Activated T-cell treated with anti-CD3 and anti-CD28 coated beads for 48 hours (primary cell): ENCODE measurements at places on chromosomes 11 and 22.

DNA sequence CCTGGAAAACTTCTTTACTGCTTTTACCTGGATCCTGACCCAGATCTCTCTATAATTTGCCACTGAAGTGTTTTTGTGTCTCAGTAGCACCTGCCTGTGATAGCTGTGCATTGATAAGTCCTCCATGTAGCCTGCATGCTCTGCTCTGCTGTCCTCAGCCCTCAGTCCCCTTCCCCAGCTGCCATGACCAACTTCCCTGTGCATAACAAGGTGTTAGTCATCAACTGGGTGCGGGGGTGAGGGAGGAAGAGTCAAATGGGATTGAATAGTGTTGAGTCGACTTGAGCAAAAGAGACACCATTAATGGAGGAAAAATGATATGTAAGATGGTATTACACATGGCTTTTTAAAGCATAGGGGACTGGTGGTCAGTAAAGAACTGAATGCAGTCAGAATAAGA lies 92.2 kb upstream of the PLET1 start:
- DNase-seq, result no peak

DNA sequence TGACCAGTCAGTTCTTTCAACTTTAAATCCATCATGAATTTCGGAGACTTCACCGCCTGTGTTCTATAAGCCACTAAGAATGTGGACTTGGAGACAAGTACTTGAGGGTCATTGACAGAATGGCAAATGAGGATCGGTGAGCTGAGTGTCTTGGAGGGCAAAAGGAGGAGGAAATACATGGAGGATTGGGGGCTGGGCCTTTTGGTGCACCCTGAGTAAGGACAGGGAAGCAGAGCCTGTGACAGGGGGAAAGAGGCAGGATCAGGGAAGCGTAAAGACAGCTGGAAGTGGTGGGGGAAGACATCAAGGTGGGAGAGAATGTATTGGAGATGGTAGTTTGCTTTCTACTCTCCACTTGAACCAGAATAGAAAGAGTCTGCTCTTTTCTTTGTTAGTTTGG lies 70.4 kb upstream of the MTMR2 start:
- DNase-seq, result no peak

DNA sequence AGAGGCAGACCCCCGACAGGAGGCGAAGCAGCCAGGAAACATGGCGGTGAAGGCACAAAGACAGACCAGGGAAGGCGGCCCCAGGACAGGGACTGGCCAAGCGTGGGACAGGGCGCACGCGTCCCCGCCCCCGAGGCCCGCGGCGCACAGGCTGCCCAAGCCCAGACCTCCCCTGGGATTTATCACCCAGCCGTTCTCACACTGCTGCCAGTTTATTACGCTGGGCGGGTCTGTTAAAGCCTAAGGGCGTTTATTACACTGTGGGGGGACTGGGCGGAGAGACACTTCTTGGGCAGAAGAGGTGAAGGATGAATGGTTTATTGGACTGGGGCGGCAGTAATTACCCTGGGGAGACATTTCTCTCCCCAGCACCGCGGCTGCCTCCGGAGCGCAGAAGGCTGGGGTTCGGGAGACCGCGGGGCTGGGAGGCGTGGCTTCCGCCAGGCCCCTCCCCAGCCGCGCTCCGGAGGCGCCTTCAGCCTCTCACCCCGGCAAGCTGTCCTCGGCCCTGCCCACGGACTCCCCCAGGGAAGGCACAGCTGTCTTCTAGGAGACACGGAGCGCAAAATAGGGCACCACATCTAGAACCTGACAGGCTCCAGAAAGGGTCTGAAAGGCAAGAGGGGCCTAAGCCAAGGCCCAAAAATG lies 47.1 kb downstream of the SLC22A12 start:
- no peak for DNase-seq

DNA sequence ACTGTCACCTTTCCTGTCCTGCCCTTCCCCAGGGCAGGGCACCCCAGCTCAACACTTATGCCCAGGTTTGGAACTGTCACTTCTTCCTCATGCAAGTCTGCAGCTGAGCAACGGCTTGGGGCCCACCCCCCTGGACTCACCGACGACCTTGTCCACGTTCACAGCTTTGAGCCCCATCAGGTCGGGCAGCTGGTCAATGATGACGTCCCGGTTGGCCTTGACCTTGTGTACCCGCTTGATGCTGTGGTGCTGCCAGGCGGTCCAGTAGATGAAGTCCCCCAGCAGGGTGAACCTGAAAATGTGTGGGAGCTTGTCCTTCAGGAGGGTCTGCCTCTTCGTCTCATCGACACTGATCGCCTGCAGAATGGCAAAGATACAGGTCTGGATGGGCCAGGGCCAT lies 135.0 kb downstream of the CRYBB2 start:
- DNase-seq, result no peak

- DNase-seq, result no peak
Observed at GRCh38 chr22:37634417-37634924, 5.0 kb upstream of the SH3BP1 start.

GRCh38 chr22:27745809-27746208 lies 55.7 kb downstream of the MN1 start:
- DNase-seq, result no peak

DNA sequence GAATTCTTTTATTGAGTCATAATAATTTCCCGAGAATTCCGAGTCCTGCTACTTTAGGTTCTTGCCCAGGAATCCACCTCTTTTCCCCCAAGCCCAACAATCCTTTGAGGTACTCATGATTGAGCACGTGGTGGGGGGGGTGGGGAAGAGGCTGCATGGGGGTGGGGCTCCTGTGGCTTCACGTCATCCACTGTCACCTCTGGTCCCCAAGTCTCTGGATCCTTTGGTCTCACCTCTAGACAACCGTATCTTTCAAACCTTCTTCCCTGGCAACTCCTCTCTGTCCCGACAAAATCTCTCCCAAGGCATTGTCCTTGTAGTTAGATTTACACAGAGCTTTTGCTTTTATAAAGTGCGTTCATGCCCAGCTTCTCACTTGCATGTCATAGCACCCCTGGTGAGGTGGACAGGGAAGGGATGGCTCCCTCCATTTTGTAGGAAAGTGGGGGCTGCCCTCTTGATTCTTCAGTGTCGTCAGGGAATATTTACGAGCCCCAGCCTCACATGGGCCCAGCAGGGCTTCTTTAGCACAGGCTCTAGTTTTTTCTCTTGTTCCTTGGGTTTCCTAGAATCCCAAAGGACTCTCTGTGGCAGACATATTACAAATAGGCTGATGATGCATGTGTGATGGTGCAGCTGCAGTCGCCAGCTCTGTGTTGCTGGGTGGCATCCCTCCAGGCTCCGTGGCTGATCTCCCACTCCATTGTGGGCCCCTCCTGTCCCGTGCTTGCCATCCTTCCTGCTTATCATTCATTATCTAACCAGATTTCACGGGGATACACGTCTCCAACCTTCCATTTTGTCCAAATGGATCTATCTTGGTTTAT lies 8.4 kb downstream of the UCP3 start:
- DNase-seq, result no peak

GRCh38 chr11:128892866-128893565 lies 1.9 kb downstream of the KCNJ5 start:
- no peak for DNase-seq

GRCh38 chr11:66326261-66327111 lies 9.6 kb upstream of the CD248 start:
- no peak for DNase-seq

- no peak for DNase-seq
Observed at GRCh38 chr11:129006161-129006560, 63.5 kb upstream of the TP53AIP1 start.

DNA sequence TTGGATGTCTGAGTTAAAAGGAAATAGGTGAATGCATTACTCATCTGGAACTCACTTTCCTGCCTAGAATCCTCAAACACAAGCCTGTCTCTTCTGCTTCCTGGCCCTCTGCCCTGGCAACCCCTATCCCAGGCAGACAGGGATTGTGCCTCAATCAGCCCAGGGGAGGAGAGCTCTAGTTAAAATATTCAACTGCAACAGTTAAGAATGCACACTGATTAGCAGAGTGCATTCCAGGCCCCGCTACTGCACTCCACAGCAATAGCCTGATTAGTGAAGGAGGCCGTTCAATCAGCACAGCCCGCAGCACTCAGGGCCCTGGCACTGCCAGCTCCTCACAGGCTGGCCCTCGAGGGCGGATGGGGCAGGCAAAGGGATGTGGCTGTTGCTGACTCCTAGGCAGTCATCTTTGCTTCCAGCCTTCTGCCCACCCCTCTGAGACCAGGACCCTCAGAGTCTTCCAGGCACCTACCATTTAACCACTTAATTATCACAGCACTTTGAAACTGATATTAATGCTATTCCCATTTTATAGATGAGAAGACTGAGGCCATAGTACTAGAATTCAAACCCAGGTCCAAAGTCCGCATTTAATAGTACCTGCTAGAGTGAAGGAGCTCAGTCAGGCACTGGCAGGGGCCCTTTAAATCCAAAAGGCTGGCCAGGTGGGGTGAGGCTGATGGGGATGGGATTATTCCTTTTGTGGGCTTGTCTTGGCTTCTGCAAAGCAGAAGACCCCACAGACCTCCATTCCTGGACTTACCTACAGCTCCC lies 435.3 kb downstream of the SOX6 start:
- no peak for DNase-seq

GRCh38 chr22:37183432-37184379 lies 4.3 kb downstream of the C1QTNF6 start:
- no peak for DNase-seq

- no peak for DNase-seq
Observed at GRCh38 chr11:82714346-82715174, 19.1 kb downstream of the FAM181B start.

GRCh38 chr11:76185931-76186401 lies 20.3 kb downstream of the WNT11 start:
- no peak for DNase-seq

GRCh38 chr11:108958368-108959104 lies 293.7 kb downstream of the DDX10 start:
- no peak for DNase-seq

- no peak for DNase-seq
Observed at GRCh38 chr11:117821431-117821830, 3.1 kb downstream of the FXYD2 start.

GRCh38 chr22:36901411-36902142 lies 11.9 kb upstream of the CSF2RB start:
- DNase-seq, result no peak

DNA sequence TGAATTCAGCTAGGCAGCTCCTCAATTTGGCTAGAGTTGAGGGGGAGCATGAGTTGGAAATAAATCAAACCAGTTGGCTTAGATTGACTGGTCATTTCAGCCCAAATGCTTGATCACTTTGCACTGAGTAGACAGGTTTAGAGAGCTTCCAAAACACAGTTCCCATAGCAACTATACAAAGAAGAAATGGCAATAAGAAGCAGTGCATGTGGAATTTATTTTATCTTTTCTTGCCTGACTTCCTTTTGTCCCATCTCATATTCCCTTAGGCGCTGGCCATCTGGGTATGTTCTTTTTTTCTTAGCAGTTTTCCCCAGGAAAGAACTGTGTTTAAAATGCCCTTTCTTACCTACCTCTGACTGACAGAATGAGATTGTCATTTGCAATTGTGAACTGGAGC lies 38.7 kb upstream of the C11orf87 start:
- no peak for DNase-seq

DNA sequence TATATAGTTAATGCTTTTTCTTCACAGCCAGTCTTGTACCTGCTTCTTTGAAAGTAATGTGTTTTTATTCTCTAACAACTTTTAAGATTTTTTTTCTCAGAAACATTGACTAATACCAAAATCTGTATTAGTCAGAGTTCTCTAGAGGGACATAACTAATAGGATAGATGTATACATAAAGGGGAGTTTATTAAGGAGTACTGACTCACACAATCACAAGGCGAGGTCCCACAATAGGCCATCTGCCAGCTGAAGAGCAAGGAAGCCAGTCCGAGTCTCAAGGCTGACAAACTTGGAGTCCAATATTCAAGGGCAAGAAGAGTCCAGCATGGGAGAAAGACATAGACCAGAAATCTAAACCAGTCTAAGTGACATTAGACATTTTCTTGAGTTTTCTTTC lies 140.0 kb downstream of the RAB38 start:
- DNase-seq, result no peak

DNA sequence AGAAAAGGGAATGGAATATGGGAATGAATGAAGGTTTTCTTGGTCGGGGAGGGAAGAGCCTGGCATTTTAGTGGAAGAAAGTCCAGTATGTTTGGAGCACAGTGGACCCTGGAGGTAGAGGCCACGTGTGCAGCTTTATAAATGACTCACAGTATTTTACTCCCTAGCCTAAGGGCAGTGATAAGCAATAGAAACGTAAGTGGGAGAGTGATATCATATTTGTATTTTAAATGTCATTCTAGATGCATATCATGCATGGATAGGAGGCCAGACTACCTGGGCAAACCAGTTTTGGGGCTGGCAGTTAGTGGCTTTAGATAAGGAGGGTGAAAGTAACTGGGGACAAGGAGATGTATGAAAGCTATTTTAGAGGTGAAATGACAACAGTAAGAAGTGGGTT lies 174.1 kb downstream of the ARHGAP42 start:
- no peak for DNase-seq

- no peak for DNase-seq
Observed at GRCh38 chr11:65275906-65276305, 14.1 kb downstream of the POLA2 start.

GRCh38 chr11:86990515-86990914 lies 35.3 kb upstream of the FZD4 start:
- no peak for DNase-seq

DNA sequence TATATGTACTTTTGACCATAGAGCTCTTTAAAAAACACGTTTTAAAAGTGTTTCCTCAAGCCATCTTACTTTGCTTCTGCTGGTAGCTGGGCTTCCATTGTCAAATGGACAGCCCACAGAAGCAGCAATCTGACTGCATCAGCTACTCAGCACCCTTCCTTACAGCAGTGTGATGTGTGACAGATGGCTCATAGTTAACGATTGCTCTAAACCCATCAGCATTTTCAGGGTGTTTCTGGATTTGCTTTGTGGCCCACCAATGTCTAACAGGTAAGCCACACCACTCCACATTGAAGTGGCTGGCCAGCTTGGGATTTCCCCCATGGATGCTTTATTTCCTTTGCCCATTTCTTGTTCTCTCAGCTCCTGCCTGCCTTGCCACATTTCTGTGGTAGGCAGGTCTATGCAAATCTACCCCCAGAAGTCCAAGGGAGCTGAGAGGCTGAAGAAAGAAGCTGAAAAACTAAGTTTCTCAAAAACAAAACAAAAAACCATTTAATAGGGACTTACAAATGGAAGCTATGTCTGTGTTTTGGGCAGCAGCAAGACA lies 7.3 kb upstream of the FAR1 start:
- no peak for DNase-seq

GRCh38 chr11:119525180-119525866 lies 102.4 kb upstream of the THY1 start:
- no peak for DNase-seq
